NCI-H345 (cell line): ENCODE measurements at places on chromosomes 6 and 20.
A peak's percentile ranks its signal among the peaks of the same experiment; 100 is the strongest.

DNA sequence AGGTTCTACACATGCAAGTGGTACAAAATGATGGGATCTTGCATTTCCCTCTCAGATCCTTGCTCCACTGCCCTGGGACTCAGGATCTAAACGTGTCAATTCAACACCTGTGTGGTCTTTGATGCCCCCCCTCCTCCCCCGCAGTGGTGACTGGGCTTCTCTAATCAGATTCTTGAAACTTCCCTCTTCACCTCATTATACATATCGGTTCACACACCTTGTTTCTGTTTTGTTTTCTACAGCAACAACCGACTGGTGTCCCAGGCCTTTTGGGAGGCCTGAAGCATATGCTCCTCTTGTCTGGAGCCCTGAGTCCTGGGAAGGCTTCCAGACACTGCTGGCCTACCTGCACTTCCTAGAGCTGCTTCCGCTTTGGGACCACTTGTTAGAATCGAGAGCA, 20.0 kb downstream of the SAMD3 start:
- no peak for DNase-seq

DNA sequence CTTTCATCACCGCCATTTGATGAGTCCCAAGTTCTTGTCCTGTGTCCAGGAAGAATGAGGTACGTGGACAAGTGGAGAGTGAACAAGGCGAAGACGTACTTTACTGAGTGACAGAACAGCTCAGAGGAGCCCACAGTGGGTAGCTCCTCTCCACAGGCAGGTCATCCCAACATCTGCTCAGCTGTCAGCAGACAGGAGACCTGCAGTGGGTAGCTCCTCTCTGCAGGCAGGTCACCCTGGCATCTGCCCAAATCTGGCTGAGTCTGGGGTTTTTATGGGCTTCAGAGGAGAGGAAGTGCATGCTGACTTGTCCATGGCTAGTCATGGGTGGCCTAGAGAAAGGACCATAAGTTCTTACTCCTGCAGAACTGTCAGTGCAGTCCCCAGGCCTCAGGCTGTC, 32.7 kb upstream of the PDYN start:
- no peak for DNase-seq

DNA sequence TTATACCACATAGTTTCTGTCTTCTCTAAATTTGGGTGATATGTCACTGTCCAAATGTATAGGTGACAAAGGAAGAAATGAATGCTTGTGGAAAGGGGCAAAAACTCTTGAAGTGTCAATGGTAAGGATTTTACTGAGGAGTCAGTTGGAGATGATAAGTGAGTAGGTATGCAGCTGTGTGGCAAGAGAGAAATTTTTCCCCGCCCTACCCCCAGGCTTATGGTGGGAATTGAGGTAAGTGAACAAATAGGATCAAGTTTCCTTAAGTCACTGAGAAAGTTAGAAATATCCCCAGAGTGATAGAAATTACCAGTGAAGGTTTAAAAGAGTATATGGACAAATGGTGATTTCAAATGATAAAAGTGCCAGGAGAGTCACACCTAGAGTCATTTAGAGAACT, 11.8 kb downstream of the DSE start:
- DNase-seq, result no peak

- DNase-seq, result no peak
Measured at GRCh38 chr6:132259070-132259469, 142.2 kb downstream of the MOXD1 start.

- no peak for DNase-seq
Measured at GRCh38 chr6:56671651-56672461, 29.2 kb upstream of the DST start.

GRCh38 chr6:29301316-29301715, at the start of gene OR14J1:
Gene OR14J1, plus strand, starts transcription at chr6:29301701. Its CDS starts 4,989 bp downstream, at chr6:29306690.
- no peak for DNase-seq

DNA sequence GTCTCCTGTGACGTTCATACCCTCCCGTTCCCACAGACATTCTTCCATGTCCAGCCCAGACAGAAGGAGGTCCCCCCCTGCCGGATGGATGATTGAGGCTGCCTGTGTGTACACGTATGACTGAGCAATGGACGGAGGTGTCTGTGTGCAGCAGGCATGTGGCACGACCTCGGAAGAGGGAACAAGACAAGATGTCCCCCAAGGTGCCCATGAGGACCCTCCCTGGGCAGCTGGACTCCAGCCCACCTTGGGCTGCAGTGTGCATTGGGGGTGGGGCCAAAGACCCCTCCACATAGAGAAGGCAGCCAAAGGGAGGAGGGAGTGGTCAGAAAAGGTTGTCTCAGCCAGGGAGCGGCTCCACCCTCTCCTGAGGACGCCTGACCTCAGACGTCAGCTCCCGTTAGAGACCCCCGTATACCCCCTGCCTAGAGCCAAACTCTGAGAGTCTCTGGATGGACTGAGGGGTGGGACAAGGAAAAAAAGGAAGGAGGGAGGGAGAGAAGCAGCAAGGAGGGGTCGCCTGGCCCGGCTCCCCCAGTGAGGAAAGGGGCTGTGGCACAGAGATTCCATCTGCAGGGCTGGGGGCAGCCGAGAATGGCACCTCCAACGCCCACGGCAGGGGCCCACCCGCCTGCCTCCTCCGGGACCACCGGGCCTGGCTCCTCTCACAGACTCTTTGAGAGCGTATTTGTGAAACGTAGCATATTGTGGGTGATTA, 92.9 kb upstream of the BHLHE23 start:
- DNase-seq, result no peak

DNA sequence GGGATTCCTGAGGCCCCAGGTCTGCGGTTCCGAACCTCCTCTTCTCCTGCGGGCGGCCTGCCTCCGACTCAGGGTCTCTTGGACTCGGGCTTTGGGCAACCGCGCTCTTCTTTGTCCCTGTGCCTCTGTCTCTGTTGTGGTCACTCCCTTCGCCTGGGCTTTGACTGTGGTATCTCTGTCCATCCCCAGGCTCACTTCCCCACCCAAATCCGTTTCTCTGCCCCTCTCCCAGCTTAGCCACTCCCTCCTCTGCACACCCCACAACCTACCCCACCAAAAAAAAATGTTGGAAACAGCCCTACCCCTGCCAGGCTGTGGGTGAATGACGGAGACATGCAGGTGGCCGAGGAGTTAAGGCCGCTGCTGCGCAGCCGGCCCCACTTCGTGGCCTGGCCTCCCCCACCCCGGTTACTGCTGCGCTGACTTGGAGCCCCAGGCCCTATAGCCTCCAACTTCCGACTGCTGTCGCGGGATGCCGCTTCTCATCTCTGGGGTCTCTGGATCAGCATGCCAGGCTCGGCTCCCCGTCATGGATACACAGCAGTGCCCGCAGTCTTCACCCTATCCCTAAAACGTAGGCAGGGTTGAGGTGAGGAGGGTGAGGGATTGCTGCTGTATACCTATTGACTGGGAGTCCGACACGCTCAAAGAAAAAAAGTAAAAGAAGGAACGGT, 2.7 kb upstream of the MAFB start:
- DNase-seq, result no peak

DNA sequence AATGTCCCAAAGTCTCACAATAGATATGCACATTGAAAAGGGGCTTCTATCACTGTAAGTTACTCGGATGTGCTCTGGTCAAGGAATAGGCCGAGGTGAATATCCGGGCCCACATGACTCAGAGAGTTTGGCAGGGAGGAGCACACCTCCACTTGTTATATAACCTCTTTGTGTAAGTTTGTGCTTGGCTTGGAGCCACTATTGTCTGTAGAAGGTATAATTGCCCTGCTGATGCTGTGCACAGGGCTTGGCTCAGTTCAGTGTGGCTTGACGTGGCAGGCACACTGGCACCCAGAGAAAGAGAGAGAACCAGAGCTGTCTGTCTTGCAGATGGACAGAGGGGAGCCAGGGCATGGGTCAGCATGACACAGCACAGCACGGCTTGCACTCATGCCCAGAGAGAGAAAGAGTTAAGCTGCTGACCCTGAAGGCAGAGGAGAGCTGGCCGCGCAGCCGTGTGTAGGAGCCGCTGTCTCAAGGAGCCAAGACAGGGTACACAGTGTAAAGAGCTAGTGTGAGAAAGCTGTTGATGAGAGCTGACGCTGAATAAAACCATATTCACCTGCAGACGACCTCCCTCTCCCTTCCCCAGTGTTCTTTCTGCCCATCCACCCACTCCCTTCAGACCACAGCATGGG, 482.5 kb downstream of the C6orf118 start:
- DNase-seq, result peak; percentile 56

- no peak for DNase-seq
Measured at GRCh38 chr20:23341073-23341472, 9.5 kb upstream of the NXT1 start.

DNA sequence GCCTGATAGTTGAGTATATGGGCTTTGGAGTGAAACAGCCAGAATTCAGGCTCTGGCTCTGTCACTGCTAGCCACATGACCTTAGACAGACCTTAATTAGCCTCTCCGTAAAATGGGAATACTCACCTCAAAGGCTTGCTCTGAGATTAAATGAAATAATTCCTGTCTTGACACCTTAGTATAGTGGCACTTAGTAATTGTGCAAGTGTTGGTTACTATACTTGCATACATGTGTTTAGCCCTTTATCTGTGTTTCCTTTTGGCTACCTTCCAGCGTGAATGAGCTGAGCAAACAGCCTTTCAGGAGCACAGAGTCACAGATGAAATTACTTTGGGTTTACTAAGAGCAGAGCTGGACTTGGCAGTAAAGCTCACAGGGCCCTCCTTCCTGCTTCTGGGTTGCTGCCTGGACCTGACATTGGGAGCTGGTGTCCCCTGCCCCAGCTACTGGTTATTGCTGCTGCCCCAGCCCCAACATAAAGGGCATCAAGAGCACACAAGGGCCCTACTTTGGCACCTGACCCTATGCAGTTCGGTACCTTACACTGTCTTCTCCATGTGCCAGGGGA, 32.8 kb downstream of the CD164 start:
- peak; percentile 82 for DNase-seq

DNA sequence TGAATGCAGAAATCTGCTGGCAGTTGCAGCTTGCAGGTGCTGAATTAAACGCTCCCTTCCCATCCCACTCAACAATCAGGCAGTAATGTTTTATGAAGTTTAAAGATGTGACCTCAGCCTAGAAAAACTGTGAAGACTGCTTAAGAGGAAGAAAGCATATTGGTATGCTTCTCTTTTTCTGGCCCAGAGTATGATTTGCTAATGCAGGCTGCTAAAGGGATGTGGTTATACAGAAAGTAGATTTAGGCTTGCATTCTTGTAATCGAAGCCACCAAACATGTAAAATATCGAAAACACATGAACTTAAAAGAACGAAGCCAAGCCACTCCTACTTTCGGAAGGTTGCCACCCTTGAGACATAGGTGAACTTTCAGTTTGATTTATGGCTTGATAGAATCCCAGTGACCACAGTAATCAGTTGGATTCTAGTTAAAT, 40.7 kb downstream of the MAP3K5 start:
- DNase-seq, result no peak

GRCh38 chr6:51118792-51119191, 300.1 kb downstream of the TFAP2B start:
- DNase-seq, result no peak

DNA sequence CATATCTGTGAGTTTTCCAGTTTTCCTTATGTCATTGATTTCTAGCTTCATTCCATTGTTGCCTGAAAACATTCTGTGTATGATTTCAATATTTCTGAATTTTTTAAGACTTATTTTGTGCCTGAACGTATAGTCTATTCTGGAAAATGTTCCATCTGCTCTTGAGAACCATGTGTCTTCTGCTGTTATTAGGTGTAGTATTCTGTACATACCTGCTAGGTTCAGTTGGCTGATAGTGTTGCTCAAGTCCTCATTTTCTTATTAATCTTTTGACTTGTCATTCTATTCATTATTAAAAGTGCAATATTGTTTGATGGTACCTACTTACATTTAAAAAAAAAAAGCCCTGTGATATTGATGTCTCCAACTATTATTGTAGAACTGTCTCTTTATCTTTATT, 869.8 kb upstream of the MAN1A1 start:
- DNase-seq, result no peak

- no peak for DNase-seq
Measured at GRCh38 chr20:37238426-37238825, 23.2 kb downstream of the GHRH start.

DNA sequence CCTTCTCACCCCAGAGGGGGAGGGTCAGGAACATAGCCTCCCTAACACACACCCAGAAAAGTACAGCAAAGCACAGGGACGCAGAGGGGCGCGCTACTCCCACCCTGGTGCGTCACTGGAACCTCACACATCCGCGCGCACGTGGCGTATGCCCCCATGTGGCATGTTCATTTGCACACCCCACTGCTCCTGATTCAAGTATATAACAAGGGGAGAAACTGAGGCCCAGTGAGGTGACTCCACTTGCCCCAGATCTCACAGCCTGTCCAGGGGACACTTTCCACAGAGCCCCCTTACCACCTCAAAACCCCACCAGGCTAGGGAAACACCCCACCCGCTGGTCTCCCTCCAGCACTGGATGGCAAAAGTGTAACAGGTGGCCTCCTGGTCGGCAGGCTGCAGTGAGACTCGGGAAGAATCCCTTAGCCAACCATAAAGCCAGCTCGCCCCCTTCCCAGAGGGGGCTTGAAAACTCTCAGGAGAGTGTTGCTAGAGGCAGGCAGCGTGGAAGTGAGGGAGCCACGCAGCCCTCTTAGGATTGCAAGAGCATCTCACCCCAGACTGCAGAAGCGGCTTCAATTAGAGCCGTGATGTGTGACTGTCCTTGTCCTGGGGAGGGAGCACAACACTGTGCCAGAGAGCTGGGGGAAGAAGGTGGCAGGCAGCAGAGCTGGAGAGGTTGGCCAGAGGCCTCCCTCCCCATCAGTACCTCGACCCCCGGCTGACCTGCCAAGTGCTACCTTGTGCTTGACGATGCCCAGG, at the start of gene GRM4:
GRM4 (minus strand) TSS at position 67 of the 762 bp plus-strand sequence. CDS start 12,591 bp downstream, outside the sequence.
- no peak for DNase-seq

GRCh38 chr6:152232501-152233151, 404.5 kb downstream of the SYNE1 start:
- no peak for DNase-seq

GRCh38 chr6:26025047-26025893, 62.0 kb upstream of the HFE start:
- no peak for DNase-seq

DNA sequence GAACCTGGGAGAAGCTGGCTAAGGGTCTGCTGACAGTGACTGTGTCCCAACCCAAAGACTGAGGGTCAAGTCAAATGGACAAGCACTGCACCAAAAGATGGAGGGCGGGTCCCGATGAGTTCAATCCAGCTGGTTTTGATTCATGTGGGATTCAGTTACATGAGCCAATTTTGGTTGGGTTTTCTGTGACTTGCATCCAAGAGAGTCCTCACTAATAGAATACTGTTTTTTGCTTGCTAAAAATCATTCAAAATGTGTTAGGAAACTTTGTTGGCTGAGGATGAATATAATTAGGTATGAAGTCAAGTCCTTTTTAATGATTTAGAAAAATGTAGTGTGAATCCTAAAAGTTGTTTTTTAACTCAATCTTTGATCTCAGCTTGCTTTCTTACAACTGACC, 323.8 kb upstream of the NOX3 start:
- no peak for DNase-seq

DNA sequence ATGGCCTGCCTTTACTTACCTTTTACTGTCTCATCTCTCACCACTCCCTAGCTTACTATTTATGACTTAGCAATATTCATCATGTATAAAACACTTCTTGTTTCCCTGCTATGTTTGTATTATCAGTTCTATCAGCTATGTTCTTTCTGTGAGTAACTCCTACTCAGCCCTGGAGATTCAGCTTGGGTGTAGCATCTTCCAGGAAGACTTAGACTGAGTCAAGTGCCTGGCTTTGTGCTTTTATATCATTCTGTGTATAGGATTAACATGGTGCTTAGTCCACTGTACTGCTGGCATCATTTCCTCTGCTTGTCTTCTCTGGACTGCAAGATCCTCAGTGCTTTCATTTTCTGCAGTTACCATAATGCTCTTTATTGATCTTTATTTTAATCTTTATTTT, 257.8 kb downstream of the BTBD3 start:
- DNase-seq, result no peak

- DNase-seq, result no peak
Measured at GRCh38 chr6:36920546-36920945, 34.0 kb upstream of the PI16 start.

- no peak for DNase-seq
Measured at GRCh38 chr6:156602066-156602385, 175.2 kb upstream of the ARID1B start.
